Esophagus muscularis mucosa (tissue), 4 donors: ENCODE measurements at places on chromosomes 3 and 15. TPM values are rescaled to one million over a fixed set of nuclear protein-coding genes. Genes with fewer than 3 reads are reported as not detected.

DNA sequence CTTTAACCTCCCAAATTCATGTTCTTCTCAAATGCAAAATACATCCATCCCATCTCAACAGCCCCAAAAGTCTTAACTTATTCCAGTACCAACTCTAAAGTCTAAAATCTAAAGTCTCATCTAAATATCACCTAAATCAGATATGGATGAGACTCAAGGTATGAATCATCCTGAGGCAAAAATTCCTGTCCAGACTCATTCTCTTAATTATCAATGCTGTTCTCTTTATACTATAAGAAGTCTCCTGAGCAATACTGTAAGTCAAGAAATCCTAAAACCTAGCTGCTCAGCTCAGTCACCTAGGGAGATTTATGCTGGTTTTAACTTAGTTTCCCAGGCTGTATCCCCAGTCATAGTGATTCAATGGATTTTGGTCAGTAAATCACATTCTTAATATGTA lies 11.1 kb downstream of the RAD18 start:
- no peak for DNase-seq

DNA sequence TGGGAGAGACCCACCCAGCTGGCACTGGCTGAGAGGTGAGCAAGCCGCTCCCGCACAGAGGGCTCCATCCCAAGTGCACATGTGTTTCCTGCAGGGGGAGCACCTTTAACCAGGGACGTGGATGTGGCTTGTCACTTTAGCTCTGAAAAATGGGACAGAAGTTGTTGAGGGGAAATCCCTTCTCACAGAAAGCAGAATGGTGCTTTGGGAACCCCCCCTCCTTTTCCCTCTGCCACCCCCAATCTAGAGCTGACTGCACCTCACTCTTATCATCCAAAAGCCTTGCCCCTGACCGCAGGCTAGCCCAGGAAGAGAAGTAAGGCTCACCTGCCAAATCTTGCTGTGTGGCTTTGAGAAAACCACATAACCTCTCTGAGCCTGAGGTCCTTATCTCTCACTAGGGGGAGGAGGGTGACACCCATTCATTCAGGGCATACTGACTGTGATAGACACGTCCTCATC lies 77.9 kb downstream of the RPN1 start:
- no peak for DNase-seq

DNA sequence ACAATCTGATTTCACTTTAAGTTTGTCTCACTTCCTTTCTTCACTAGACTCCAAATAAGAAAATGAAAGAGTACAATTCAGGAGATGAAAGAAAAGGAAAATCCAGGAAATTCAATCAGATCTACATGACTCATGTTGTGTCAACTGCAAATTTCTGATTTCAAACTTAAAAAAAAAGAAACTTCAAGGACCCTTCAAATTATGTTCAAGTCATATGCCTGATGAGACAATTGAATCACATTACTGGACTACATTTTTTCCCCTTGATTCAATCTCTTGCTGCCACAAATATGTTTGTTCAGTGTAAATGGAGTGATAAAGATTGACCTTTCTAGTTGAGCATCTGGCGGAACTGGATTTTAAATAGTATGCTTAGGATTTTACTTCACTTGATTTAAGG lies 37.4 kb downstream of the FRMD5 start:
- DNase-seq, result no peak

- DNase-seq, result no peak
Observed at GRCh38 chr3:74532446-74532845, 82.0 kb downstream of the CNTN3 start.

GASK1A gene
- total RNA-seq, result 12.9 TPM

NEK10 gene
- 1.4 TPM for total RNA-seq
